ENCODE measurements at places on chromosomes 5 and 9.

DNA sequence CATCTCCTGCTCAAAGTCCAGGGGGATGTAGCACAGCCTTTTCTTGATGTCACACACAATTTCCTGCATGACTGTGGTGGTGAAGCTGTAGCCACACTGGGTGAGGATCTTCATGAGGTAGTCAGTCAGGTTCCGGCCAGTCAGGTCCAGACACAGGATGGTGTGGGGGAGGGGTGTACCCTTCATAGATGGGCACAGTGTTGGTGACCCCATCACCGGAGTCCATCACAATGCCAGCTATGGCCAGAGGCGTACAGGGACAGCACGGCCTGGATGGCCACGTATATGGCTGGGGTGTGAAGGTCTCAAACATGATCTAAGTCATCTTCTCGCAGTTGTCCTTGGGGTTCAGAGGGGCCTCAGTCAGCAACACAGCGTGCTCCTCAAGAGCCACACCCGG is 19.7 kb upstream of the SPZ1 start:
- no peak for DNase-seq

DNA sequence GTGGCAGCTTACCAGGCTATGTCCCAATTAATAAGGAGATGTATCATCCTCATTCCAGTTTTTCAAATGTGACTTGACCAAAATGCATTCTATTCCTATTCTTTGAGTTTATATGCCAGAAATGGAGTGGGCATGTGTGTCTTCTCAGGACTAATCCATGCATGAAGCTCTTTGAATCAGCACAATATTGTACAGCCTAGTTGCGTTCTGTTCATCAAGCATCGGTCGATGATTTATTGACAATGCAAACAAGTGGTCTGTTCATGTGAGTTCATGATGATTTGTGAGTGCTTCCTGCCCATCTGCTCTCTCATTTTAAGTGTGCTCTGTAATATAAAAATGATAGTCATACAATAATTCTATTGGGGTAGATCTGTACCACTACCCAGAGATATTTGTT is 48.3 kb downstream of the PALM2AKAP2 start:
- no peak for DNase-seq

DNA sequence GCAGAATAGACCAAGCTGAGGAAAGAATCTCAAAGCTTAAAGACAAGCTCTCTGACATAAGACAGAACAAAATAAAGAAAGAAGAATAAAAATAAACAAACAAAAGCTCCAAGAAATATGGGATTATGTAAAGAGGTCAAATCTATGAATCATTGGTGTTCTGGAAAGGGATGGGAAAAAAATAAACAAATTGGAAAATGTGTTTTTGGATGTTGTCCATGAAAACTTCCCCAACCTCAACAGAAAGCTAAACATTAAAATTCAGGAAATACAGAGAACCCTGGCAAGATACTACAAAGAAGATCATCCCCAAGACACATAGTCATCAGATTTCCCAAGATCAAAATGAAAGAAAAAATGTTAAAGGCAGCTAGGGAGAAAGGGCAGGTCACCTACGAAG is 662.0 kb upstream of the CDH18 start:
- DNase-seq: no peak

DNA sequence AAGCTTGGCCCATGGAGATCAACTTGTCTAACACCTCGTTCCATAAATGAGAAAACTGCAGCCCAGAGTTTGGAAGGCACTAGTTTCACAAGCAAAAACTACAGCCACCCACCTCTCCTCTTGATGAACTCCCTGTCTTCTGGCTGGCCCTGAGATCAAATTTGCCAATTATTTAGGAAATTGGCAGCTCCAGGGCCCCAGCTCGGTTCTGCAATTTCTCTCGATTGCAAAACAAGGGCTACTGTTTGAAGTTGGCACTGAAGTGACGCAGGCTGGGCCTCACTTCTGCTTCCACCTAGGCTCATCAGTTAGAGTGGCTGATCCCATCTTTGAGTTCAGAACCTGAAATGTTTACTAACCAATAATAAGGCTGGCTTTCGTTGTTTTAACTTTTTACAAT is 3.7 kb upstream of the GPX3 start:
- no peak for DNase-seq

DNA sequence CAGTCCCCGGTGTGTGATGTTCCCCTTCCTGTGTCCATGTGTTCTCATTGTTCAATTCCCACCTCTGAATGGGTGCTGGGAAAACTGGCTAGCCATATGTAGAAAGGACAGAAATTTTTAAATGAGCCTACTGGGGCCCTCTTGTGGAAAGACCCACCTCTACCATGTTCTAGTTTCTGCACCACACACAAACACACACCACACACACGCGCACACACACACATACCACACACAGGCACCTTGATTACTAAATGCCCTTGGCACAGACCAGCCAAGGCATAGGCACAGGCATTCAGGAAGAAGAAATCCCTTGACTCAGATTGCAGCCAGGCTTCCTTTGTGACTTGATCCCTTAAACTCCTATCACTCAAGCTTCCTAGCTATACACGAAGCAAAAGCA is 60.5 kb downstream of the SIL1 start:
- DNase-seq: no peak

GRCh38 chr9:105257809-105258208 is 13.4 kb downstream of the SLC44A1 start:
- no peak for DNase-seq

GRCh38 chr9:23464275-23464674 is 361.8 kb downstream of the ELAVL2 start:
- no peak for DNase-seq

DNA sequence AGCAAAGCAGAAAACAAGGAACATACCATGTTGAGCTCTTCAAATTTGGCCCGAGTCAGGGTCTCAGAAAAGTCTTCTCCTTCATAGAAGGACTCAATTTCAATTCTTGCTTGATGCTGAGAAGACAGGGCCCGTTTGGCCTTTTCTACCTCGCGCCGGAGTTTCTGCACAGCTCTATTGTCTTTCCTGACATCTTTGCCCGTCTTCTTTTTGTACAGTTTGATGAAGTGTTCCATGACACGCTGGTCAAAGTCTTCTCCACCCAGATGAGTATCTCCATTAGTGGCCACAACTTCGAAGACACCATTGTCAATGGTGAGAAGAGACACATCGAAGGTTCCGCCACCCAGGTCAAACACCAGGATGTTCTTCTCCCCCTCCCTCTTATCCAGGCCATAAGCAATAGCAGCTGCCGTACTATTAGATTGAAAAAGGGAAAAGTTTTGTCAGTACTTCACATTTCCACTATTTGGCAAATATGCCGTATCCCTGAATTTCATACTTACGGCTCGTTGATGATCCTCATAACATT is 2.2 kb downstream of the HSPA5 start:
- DNase-seq: no peak

- DNase-seq: no peak
Measured at GRCh38 chr9:102124465-102124864, 386.0 kb upstream of the GRIN3A start.

DNA sequence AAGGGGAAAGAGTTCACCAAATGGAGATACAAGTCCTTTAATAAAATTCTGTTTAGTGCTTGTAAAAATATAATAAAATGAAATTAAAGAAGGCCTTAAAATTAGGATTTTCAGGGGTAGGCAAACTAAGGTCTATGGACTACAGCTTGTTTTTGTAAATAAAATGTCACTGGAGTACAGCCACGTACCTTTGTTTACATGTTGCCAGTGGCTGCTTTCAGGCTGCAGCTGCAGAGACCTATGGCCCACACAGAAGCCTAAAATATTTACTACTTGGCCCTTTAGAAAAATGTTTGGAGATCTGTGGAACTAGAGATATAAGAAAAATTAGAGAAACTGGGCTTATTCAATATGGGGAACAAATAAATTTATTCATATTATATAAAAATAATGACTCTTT is 122.8 kb downstream of the RPS23 start:
- DNase-seq: no peak

GRCh38 chr9:104784098-104784497 is 20.2 kb downstream of the NIPSNAP3B start:
- no peak for DNase-seq

DNA sequence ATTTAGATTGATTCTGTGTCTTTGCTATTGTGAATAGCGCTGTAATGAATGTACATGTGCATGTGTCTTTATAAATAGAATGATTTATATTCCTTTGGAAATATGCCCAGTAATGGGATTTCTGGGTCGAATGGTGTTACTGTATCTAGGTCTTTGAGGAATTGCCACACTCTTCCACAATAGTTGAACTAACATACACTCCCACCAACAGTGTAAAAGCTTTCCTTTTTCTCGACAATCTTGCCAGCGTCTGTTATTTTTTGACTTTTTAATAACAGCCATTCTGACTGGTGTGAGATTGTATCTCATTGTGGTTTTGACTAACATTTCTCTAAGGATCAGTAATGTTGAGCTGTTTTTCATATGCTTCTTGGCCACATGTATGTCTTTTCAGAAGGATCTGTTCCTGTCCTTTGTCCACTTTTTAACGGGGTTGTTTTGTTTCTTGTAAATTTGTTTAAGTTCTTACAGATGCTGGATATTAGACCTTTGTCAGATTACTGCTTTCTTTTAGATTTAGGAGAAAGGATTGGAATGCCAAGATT is 125.0 kb upstream of the NR5A1 start:
- DNase-seq: no peak

- no peak for DNase-seq
Measured at GRCh38 chr9:5531101-5531882, 21.0 kb downstream of the PDCD1LG2 start.

DNA sequence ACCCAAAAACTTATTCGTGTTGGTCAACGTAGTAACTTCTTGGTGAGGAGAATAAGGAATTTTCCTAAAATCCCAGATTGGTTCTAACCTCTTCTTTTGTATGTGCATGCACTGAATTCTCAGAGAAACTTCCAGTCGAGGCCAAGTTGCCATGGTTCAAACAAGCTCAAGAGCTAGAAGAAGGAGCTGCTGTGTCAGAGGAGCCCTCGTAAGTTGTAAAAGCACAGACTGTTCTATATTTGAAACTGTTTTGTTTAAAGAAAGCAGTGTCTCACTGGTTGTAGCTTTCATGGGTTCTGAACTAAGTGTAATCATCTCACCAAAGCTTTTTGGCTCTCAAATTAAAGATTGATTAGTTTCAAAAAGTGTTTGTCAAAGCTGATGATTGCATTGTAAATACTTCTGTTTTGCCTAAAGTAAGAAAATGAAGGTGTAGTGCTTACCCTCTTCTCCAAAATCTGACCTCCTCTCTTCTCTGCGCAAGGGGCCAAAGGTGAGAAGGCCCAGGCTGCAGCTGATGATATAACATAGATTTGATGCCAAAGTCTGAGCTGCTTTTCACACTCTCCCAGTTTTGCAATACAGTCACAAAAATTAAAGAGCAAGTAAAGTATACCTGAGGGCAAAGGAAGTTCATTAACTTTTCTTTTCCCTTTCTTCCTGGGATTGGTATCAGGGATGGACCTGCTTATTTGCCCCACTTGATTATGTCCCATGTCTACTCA is 210.8 kb downstream of the ADAMTSL1 start:
- DNase-seq: no peak

DNA sequence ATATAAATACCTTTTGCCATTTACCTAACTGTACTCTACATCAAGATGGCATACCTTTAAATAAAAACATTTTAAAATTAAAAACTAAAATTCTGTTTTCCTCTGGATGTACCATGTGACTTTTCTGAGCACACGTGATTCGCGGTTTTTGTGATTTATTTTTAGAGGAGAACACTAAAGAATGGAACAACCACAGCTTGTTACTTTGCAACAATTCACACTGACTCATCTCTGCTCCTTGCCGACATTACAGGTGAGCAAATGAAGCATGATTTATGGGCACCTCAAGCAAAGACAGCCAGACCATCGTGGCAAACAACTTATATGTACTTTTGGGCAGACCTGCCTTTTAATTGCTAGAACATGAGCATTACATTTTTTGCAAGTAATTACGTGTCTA is 61.3 kb downstream of the GDA start:
- no peak for DNase-seq

DNA sequence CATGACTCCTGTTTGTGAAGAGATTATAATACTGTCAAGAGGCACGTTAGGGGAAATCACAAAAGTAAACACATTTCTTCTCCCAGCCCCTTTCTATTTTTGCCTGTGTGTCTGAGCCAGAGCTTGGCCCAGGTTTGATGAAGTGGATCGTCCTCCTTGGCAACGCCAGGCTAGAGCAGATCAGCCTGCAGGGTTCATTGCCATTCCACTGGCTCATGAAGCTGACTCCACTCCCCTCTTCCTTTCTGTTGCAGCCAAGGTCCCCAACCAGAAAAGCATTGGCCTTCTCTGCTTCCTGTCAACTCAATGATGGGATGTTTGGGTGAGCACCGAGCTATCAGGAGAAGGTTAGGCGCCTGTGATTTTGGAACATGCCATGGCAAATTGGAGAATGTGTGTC is 3.3 kb downstream of the ADRB2 start:
- no peak for DNase-seq

GRCh38 chr5:170393235-170393634 is 4.1 kb upstream of the KCNMB1 start:
- no peak for DNase-seq

GRCh38 chr5:54325272-54325609 is 14.9 kb upstream of the ARL15 start:
- DNase-seq: no peak

DNA sequence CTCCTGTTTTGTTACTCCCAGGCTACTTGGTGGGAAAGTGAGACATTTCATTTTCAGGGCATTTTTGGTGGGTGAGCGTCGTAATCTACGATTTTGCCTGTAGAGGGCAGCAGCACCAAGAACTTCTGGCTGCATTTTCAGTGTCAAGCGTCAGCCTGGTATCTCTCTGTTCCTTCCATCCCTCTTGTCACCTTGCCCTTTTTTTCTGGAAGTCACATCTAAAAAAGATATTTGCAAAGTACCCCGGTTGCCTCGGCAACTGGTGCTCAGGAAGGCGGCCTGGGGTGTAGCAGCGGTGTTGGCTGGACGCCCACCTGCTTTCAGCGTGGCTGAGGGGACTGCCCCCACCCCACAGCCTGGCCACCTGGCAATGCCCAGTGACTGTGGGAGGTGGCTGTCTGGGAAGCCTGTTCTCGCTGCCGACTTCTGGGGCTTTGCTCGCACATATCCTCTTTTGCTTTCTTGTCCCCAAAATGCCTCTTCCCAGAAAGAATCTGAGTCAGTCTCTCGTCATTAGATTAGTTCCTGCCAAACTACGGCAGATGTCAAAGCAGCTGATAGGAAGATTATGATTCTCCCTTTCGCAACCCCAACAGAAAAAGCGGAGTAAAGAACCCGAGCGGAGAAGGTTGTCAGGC is 84.5 kb downstream of the ACER2 start:
- DNase-seq: peak; percentile 3

GRCh38 chr5:29701600-29701999 is 1491.9 kb upstream of the CDH6 start:
- DNase-seq: no peak

- no peak for DNase-seq
Measured at GRCh38 chr9:113533335-113534225, 70.1 kb downstream of the RGS3 start.

GRCh38 chr9:110958847-110959246 is 79.4 kb downstream of the LPAR1 start:
- DNase-seq: no peak

GRCh38 chr5:168432903-168433302 is 53.4 kb upstream of the RARS1 start:
- DNase-seq: no peak

- DNase-seq: no peak
Measured at GRCh38 chr5:148899993-148900392, 73.6 kb downstream of the ADRB2 start.

All from T follicular helper cell (primary cell).